ENCODE measurements at places on chromosomes 6 and 20.

DNA sequence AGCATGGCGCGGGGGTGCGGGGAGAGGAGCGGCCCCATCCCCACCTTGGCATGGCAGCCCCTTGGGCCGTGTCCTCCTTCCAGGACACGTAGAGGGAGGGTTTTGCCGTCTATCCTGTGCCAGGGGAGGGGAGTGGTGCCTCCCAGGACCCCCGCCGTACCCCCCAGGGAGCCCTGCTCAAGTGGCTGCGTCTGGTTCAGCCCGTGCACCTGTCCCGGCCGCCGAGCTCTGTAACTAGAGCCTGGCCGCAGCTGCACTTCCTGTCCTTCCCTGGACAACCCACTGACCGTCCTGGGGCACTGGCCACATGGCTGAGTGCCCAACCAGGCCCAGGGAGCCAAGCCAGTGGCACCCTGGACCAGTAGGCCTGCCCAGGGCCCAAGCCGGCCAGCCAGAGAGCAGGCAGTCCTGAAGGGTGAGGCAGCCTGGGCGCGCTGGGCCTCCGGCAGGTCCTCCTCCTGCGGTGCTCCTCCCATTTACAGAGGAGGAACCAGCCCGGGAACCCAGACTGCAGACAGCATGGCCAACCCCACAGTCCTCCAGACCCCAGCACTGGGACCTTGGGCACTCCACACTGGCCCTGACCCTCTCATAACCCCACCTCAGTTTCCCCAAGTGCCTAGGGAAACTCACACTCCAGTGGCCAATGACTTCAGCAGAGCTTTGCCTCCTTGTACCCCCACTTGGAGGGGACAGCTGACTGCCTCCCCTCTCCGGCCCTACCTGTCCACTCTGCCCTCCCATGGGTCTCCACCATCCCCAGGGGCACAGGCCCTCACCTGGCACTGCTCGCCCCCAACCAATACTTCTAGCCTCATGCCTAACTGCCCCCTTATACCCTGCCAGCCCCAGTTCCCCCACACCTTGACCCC is 8.7 kb downstream of the LAMA5 start:
- DNase-seq, result no peak

DNA sequence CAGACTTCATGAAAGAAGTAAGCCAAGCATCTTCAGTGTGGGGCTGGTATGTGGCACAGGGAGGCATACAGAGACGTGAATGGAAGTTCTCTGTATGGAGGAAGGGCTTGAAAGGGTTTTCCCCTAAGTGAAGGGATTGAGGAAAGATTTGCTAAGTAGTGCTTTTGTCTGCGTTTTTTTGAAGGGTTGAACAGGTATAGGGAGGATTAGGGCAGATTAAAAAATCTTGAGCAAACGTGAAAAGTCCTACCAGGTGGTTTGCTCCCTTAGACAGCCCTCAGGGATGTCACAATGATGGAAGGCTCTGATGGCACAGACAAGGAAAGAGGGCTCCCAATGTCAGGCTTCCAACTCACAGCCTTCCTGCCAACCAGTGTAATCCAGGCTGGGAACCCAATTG is 181.7 kb upstream of the TAB2 start:
- no peak for DNase-seq

DNA sequence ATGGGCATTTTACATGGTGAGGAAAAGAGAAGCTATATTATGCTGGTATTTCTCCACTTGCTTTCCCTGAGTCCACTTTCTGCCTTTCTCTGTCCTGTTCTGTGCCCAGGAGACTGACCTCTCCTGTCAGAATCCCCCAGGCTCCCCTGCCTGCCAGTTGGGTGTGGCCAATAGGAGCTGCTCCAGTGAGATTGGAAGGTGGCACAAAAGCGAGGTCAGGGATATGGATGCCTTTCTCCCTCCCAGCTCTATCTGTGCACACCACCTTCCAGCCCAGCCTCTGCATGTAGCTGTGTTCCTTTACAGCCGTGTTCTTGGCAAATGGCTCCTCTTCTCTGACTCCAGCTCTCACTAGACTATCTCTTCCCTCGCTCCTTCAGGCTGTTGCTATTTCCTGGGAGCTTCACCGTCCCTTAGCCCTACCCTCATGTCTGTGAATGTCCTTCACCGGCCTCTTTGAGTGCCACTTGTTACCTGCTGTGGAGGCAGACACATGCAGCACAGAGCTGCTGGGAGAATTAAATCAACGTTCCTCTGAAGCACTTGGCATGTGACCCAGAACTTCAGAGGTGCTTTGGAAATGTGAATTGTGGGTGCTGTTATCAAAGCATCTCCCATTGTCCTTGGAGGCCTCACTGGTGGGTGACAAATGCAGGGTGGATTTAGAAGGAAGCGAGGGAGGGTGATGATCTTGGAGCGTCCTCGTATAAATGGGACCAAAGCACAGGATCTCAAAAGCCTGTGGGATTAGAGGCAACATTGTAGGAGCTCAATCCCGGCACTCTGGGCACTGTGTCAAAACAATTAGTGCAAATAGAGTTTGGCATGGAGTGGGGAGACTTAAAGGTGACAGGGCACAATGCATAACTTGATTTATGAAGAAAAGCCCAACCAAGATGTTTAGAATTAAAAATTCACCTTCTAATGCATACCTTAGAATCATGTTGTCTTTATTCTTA is 28.9 kb upstream of the RALGAPA2 start:
- no peak for DNase-seq

DNA sequence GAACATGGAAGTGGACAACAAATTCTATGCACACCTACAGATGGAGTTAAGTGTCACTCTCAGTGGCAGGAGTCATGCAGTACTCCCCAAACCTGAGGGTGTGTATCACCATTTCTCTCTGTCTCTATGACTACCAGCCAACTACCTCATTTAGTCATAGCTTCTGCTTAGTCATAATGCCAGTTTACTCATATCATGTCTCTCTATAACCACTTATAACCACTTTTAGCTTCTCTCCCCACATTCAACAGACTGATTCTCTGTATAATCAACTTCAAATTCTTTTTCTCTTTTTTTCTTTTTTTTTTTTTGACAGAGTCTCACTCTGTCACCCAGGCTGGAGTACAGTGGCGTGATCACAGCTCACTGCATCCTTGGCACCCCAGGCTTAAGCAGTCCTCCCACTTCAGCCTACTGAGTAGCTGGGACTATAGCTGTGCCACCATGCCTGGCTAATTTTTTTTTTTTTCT is 13.8 kb upstream of the GTF3C6 start:
- DNase-seq, result peak; percentile 27

DNA sequence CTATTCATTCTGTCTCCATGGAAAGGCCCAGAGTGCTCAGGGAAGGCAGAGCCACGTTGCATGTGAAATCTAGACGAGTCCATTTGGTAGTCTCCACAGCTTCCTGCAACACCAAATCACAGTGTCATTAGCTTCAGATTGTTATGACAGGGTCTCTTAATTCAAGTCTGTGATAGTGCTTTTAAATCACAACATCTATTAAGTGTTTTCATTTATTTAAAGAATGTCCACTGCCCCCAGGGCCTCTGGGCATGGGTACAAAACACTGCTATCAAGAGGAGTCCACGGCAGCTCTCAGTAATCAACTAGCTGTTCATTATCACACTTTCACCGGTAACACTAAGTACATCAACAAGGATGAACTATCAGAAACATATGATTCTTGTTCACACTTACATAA is 455.9 kb upstream of the JARID2 start:
- no peak for DNase-seq

- no peak for DNase-seq
These were observed 96.6 kb upstream of the B3GAT2 start for GRCh38 chr6:71053475-71053874.

- no peak for DNase-seq
These were observed 322.3 kb upstream of the SULF2 start for GRCh38 chr20:48107560-48107959.

GRCh38 chr20:24138196-24138857 is 149.7 kb upstream of the GGTLC1 start:
- DNase-seq, result no peak

- peak; percentile 68 for DNase-seq
These were observed 6.9 kb upstream of the BLCAP start for GRCh38 chr20:37534401-37535157.

GRCh38 chr6:18062733-18063132 is 59.7 kb downstream of the NHLRC1 start:
- DNase-seq, result no peak

- DNase-seq, result no peak
These were observed 62.6 kb downstream of the CBFA2T2 start for GRCh38 chr20:33552519-33552918.

- no peak for DNase-seq
These were observed 45.4 kb downstream of the ME1 start for GRCh38 chr6:83385473-83385872.

DNA sequence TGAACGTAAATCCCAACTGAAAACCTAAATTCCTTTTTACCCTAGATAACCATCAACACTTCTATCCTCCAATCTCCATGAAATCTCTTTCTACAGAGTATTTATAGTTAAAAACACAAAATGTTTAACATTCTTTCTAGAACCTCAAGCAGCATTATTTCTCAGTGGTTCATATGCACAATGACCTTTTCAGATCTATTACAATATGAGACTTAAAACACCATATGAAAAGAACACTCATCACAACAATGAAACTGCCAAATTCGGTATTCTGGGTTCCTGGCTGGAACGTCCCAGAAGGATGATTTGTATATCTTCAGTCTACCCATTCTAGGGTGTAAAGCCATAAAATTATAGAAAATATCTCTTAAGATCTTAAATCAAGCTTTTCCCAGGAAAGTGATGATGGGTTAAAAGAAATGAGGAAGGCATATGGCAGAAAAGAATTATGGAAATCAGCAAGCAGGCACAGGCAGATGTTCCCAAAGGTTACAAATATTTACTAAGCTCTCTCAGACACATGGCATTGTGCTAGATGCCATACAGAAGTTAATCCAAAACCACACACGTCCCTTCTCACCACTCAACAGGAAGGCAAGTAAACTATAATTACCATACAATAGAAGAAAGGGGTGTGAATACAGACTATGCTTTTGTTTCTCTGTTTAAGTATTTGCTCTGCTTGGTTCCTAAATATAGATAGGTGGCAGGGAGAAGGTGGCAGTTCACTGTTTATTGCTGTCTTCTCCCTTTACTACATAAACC is 118.0 kb downstream of the CHD6 start:
- DNase-seq, result no peak

DNA sequence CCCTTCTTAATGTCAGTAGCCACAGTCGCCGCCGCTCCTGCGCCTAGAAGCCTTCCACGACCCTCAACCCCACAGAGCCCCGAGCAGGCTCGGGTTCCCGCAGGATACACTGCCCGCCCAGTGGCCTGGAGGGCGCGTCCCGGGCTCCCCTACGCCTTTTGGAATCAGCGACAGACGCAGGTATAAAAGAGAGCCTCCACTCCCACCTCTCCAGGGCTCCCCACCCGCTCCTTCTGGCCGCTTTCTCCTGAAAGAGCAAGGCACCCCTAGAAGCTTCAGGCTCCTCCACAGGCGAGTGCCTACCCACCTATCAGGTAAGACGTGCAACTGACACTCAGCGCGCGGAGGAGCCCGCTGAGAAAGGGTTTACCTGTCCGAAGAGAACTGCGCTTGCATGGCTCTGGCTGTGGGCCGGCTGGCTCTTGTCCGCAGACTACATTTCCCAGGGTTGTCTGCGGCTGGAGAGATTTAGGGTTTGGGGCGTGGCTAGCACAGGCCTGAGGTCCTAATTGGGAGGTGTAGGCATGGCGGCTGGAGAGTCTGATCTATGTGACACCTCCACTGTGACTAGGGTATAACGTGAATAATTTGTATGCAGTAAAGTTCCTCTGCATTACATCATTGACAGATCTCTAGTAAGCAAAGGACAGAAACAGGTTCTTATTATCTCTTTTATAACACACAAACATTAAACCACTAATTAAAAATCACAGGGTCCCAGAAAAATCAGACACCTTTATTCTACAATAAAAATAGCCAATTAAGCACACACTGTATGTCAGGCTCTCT is 13.5 kb upstream of the ZNF391 start:
- DNase-seq, result peak; percentile 61

GRCh38 chr20:62782149-62782892 is 14.0 kb upstream of the MRGBP start:
- DNase-seq, result no peak

- peak; percentile 65 for DNase-seq
These were observed 108.2 kb upstream of the GMDS start for GRCh38 chr6:2353412-2354137.

GRCh38 chr6:42368181-42368580 is 83.5 kb downstream of the TRERF1 start:
- no peak for DNase-seq

- no peak for DNase-seq
These were observed 7.9 kb downstream of the EPB41L1 start for GRCh38 chr20:36162272-36162966.

DNA sequence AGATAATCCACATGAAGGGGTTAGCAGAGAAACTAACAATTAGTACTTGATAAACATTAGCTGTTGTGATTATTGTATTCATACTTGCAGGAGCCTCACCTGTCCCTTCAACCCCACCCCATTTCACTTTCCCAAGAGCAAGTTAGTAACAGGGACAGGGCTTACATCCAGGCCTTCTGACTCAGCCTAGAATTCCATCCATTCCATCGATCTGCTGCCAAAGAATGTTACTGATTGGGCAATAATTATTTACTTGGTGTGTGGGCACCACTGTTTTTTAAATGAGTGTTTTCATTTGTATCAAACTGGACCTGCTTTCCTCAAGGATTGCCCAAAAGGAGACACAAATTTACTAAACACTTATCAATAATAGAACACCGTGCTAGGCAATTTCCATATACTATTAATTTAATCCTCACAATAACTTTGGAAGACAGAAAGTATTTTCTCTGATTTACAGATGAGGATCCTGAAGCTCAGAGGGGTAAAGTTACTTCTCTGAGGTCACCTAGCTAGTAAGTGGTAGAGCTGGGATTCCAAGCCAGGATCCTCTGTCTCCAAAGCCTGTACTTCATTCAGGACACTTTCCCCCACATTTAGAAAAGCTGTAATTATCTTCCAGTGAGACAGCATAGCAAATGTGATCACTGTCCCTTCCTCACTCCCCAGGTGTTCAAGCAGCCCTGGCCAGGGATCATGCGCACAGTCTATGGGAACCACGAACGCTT is 32.8 kb downstream of the GSS start:
- DNase-seq, result peak; percentile 64

DNA sequence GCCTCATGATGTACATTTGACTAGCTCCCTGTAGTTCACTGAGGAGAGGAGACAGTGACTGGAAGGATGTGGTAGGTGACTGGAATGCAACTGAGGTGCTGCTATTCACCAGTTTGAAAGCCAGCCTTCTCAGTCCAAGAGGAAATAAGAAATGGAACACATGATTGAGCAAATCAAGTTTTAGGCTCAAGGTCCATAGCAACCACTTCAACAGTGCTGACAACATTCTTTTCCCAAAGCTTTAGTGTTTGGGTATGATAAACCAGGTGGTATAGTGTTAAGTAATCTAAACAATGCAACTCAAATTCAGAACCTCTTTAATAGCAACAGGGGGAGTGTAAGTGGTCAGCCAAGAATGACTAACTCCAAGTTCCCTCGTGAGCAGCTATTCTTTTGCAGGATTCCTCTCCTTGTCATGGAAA is 9.2 kb downstream of the ZHX3 start:
- DNase-seq, result no peak

DNA sequence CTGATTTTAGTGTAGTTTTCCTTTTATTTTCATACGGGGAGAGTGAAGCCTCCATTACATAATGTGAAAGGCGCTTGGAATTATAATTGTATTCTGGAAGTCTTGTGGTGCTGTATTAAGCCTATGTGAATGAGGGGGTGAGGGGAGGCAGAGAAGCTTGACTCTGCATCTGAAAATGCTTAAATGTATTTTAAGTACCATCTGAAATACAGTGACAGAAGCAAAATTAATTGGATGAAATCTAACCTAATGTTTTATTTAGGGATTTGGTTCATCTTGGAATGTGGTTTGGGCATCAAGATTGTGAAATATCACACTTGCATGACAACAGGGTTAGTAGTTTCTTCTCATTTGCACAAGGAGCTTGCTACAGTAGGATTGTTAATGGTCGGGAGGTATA is 41.2 kb downstream of the TMEM200A start:
- no peak for DNase-seq

All from NCI-H460 (cell line).